ENCODE measurements at places on chromosomes 13 and 19.

- DNase-seq: no peak
Observed at GRCh38 chr19:33388725-33389420, 15.4 kb downstream of the CEBPG start.

GRCh38 chr19:3065675-3066357 is 3.5 kb upstream of the TLE5 start:
- peak; percentile 54 for DNase-seq

DNA sequence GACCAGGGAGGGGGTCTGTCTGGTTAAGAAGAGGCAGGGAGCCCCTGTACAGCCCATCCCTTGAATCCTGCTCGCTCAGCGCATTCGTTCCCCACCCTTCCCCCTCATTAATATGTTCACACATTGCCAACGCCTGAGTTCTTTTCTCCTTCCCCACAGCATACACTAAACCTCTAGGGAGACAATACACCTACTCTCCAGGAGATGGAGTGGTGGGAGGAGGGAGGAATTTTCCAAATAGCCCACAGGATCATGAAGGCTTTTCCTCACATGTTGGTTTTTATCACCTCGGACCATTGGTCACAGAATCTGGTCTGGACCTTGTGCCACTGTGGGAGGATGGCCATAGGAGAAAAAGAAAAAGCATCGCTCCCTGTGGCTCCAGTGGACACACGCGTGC is 294.9 kb downstream of the SHISA2 start:
- DNase-seq: no peak

GRCh38 chr13:27770809-27771208 is 21.5 kb upstream of the GSX1 start:
- no peak for DNase-seq

DNA sequence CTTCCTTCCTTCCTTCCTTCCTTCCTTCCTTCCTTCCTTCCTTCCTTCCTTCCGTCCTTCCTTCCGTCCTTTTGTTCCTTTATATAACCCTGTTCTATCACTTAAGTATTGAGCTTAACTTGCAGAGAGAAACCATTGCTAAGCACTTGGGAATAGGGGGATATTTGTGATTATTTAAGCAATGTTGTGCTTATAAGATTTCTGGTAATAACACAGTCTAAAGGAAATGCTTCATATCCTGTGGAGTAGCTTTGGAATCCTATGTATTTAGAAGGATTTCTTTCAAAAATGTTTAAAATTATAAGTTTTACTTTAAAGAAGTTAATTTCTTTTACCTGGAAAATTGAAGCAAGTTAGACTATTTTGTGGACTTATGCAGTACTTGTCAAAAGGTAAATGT is 209.8 kb downstream of the PCCA start:
- no peak for DNase-seq

- no peak for DNase-seq
Observed at GRCh38 chr19:39509233-39509632, 5.7 kb upstream of the SELENOV start.

DNA sequence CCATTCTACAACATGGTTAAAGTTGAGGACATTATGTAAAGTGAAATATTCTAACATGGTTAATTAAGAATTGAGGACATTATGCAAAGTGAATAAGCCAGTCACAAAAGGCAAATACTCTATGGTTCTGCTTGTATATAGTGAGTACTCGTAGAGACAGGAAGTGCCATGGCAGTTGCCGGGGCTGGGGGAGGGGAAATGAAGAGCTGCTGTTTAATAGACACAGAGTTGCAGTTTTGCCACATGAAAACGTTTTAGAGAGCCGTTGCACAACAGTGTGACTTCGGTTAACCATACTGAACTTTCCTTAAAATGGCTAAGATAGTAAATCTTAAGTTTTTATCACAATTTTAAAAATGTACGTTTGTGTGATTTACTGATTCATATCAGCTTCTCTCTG is 176.9 kb downstream of the SHISA2 start:
- no peak for DNase-seq

DNA sequence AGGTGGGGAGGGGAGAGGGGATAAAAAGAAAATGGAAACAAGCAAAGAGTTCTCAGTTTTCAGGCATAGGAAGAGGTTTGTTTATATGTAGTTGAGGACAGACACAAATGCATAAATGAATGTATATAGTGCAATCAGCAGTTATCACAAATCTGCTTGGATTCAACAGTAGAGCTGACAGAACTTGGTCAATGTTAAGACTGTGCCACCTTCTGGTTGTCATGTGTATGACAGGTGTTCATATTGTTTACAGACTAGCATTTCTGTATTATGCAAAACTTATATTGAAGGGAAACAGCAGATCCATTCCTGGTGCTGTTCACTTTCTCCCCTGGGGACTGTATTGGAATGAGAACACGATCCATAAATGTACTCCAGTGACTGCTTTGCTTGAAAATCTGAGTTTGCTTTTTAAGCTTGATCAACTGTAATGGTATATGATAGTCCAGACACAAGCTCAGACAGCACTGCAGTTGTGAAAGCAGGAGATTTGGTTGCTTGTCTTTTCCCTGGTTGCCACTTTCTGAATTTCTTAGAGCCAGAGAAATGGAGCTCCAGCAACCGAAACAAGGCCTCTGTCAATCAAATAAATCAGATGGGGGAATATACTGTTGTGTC is 319.5 kb upstream of the OBI1 start:
- peak; percentile 72 for DNase-seq

GRCh38 chr13:83940742-83941141 is 58.5 kb upstream of the SLITRK1 start:
- no peak for DNase-seq

- DNase-seq: peak; percentile 50
Observed at GRCh38 chr19:58203814-58204475, 21.1 kb downstream of the ZNF274 start.

DNA sequence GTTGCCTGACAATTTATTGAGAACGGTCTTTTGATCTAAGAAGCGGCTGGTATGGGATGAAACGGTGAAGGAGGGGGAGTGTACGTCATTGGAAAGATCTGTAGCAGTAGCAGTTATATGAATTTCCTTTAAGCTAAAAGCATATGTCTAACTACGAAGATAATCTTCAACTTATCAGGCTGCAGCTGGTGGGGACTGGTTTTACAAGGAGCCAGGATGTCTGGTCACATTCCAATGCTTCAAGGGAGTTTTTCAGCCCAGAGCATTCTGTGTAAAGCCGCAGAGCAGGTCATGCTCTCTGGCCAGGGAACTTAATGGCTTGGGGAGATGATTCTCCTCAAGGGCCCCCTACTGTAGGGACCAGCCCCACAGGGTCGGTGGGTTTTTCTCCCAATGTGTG is 29.2 kb downstream of the CLEC4M start:
- no peak for DNase-seq

GRCh38 chr19:50772476-50772875 is 2.2 kb downstream of the GPR32 start:
- DNase-seq: no peak

DNA sequence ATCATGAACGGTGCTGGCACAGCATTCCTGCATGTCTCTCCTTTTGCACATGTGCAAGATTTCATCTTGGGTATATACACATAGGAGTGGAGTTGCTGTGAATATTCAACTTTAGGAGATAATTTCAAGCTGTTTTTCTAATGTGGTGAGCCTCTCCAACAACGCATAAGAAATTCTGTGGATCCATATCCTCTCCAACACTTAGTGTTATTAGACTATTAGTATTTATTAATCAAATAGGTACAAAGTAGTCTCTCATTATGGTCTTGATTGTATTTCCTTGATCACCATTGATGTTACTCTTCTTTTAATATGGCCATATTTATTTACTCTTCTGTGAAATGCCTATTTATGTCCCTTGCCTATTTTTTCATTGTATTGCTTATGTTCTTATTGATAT is 114.5 kb downstream of the URI1 start:
- no peak for DNase-seq

Data from testis (tissue), 5 donors.